Stimulated activated CD8-positive, alpha-beta memory T cell treated with anti-CD3 and anti-CD28 coated beads, Interleukin-15, amount 100 ng/mL, for 24 hours (primary cell): ENCODE measurements at places on chromosomes 3 and 15.

GRCh38 chr15:29819979-29820378 is 2.3 kb downstream of the TJP1 start:
- DNase-seq, result no peak

DNA sequence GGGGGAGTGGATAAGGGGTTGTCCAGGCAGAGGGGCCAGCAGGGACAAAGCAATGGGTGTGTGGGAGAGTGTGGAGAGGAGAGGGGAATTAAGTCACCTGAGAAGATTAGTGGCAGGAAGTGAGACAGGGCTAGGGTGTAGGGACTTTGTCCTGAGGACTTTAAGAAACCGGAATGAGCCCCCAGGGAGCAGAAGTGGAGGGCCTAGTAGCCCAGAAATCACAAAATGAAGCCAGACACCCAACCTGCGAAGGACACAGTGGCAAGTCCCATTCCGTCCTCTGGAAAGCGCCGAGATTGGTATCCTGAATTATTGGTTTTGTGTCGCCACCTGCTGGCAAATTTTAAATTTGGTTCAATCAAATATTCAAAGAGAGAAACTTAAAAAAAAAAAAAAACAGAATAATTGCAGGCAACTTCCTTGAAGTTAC is 78.0 kb upstream of the SLC25A36 start:
- no peak for DNase-seq

- DNase-seq, result no peak
Measured at GRCh38 chr3:196541684-196542445, 26.5 kb downstream of the WDR53 start.

DNA sequence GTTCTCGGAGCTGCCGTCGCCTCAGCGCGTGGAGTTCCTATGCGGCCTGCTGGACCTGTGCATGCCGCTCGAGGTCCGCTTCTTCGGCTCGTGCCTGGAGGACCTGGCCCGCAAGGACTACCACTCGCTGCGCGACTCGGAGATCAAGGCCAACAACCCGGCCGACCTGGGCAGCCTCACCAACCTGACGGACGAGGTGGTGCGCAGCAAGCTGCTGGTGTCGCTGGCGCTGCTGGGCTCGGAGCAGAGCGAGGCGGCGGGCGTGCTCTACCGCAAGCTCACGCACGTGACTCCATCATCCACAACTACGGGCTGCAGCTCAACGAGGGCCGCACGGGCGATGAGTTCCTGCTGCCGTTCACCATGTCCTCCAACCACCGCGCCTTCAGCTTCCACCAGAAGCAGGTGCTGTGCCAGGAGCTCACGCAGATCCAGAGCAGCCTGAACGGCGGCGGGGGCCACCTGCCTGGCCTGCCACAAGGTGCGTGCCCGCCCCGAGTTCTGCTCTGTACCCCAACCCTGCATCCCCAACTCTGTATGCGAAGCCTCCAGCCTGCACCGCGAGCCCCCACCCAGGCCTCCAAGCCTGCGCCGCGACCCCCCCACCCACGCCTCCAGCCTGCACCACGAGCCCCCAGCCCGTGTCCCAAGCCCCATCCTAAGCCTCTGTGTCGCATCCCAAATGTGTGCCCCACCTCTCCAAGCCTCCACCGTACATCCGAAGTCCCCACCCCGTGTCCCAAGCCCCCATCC is 178.2 kb downstream of the OR4M2 start:
- no peak for DNase-seq

DNA sequence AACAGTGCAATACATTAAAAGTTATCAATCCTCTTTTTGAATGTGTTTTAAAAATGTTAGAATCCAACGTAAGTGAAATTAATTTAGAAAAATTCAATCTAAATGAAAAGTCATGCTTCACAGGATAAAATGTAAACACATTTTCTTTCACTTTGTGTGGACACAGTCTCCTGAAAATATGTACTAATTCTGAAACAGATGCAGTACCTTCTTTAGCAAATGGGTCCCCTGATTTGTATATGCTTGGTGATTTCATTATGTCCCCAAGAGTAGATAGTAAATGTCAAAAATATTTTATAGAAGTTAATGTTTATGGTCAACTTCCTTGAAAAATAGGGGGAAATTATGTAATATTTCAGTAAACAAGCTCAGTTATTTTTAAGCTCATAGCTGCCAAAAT is 28.9 kb downstream of the FOXP1 start:
- DNase-seq, result no peak

- DNase-seq, result no peak
Measured at GRCh38 chr3:195064300-195064931, 206.5 kb downstream of the XXYLT1 start.

DNA sequence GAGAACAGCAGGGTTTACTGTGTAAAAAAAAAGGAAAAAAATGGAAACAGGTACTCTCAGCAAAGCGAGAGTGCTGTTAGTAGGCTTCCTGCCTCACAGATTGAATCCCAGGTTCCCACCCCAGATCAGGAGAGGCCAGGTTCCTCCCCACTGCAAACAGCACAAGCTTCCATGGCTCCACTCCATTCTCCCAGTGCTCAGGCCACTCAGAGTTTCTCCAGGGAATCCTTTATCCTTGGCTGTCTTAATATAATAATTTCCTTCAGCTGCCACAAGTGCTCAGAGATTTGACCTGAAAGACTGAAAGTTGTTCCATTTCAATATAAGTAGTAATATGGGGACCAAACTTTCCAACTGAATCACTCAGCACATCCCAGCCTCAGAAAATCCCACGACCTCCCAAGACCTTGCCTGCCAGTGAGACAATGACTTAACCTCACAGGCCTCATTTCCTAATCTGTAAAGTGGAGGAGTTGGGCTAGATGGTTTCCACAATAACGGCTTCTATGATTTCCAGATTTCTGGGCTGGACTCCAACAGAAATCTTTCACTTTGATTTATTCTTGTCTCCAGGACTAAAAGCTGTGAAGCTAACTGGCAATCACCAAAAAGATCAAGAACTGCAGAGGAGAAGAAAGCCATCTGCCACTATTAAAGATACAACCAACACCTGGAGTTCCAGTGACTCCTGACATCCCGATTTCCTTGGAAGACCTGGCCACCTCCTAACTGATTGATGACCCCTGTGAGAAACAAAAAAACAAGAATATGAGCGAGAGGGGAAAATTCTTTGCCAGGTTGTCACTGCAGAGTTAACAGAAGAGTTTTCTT is 289.5 kb downstream of the NEK10 start:
- DNase-seq, result no peak

- no peak for DNase-seq
Measured at GRCh38 chr3:102450976-102451375, 16.2 kb downstream of the ZPLD1 start.

DNA sequence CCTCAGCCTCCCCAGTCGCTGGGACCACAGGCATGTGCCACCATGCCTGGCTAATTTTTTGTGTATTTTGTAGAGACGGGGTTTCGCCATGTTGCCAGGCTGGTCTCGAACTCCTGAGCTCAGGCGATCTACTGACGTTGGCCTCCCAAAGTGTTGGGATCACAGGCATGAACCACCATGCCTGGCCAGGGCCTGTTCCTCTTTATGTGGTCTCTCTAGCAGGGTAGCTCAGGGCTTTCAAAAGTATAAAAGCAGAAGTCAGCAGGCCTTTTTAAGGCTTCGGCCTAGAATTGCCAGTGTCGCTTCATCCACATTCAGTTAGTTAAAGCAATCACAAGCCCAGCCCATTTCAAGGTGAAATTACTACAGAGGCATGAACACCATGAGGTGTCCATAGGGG is 7.6 kb downstream of the VHL start:
- no peak for DNase-seq

GRCh38 chr15:63858881-63859280 is 25.1 kb upstream of the HERC1 start:
- DNase-seq, result no peak

DNA sequence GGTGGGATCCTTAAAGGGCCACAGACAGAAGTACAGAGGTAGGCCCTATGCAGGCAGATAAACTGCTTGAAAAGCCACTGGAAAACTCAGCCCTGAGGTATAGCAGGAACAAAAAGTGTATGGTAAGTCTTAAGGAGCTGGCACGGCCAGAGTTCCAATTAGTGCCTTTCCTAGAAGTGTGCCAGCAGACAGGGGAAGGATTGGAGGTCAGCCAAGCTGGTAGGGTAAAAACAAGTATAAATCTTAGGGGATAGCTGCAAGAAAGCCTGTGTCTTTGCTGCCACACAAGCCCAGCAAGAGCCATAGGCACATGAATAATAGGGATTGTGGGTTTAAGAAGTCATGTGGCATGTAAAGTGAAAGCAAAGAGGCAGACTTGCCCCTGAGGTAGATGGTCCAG is 582.5 kb downstream of the PLOD2 start:
- DNase-seq, result no peak

DNA sequence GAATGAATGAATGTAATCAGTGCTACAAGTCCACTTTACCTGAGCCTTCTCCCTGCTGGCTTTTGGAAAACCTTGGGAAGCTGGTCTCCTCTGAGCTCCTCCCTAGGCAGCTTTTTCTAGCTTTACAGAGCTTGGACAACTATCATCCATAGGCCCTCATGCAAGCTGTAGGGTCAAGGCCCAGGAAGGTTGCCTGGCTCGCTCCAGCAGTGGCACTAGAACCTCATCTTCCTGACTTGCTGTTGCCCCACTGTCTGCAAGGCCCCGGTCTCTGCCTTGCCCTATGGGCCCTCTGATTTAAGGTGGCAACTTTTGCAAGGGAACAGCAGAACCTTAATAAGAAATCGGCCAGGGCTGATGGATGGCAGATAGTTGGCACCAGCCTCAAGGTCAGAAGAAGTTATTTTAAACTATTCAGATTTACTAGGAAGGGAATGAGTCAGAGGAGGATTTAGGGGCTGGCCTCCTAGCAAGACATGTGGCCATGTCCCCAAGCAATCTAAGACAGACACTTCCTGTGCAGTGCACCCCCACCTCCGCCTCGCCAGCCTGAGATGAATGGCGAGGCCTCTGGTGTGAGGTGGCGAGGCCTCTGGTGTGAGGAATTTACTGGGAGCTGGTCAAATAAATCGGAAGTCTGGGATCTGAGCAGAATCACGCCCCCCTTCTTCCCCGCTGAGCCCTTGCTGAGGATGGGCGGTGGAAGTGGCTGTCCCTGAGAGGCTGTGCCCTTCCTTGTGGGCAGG is 180.8 kb downstream of the MEGF11 start:
- DNase-seq, result no peak

DNA sequence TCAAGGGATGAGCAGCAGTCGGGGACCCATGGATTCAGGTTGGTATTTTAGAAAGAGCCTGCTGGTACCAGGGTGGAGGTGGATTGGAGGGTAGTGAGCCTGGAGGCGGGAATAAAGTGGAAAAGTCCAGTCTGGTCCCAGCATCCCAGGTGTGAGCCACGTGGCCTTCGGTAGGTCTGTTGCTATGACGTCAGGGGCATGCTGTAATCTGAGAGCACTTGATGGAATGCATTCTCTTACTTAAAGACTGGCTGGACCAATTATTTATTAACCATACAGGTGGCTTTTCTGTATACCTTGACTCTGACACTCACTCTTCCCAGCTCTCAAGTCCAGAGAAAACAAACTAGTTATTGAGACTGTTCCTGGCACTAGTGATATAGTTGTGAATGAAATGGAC is 389.9 kb upstream of the RGMA start:
- DNase-seq, result no peak

GRCh38 chr3:182909318-182910040 is 70.9 kb downstream of the DCUN1D1 start:
- no peak for DNase-seq

- DNase-seq, result no peak
Measured at GRCh38 chr3:51353691-51354090, 31.4 kb upstream of the MANF start.

DNA sequence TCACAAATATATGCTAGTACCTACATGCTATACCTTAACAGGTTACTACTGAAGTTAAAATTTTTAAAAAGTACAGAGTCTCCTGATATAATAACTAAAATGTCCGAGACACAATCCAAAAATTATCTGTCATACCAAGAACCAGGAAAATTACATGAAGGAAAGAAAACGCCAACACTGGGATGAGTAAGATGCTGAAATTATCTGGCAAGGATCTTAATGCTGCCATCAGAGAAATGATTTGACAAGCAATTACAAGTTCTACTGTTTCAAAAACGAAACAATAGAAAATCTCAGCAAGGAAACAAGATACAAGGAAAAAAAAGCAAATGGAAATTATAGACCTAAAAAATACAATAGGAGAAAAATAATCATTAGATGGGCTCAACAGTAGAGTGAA is 92.5 kb downstream of the UBE3A start:
- no peak for DNase-seq

DNA sequence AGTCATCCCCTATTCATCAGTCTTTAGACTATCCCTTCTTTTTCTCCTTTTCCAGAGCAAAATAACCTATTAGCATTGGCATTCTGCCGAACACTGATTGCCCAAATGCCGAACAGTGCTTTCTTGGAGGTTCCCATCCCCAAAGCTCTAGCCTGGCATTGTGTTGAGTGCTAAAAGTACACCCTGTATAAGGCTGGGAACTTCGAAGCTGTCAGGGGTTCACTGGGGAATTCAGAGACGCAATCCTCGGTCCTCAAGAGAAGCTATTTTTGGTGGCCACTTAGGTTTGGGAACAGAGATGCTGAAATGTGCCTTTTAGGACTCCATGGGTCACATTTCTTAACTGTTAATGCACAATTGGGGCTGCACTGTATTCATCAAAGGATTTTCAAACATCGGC is 8.4 kb downstream of the FRMD5 start:
- DNase-seq, result no peak

GRCh38 chr3:46868287-46868686 is 5.0 kb upstream of the MYL3 start:
- no peak for DNase-seq

DNA sequence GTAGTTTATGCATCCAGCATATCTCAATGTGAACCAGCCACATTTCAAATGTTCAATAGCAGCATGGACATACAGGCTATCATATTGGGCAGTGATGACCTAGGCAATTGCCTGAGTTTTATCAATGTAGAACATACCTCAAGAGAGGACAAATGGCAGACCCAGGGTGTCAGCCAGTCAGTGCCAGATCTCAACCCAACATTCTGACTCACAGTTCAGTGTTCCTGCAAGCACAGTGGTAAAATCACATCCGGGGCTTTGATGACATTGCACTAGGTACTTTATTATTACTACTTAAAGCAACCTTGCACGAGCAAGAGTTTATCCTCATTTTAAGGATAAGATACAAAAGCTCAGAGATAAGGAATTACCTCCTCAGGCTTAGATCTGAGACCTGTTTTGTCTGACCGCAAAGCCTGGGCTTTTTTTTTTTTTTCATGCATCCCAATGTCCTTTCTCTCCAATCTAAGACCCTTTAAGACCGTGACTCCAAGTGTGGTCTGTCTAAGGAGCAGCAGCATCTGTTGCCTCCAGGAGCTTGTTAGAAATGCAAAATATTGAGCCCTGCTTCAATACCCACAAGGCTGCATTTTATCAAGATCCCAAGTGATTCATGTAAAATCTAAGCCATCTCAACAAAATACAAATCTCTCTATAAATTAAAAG is 60.1 kb downstream of the SLC12A1 start:
- no peak for DNase-seq
